DMS79 treated with DMSO at 0.1 percent for 48 hours (cell line): ENCODE measurements at places on chromosomes 16 and 17.
A peak's percentile ranks its signal among the peaks of the same experiment; 100 is the strongest.

DNA sequence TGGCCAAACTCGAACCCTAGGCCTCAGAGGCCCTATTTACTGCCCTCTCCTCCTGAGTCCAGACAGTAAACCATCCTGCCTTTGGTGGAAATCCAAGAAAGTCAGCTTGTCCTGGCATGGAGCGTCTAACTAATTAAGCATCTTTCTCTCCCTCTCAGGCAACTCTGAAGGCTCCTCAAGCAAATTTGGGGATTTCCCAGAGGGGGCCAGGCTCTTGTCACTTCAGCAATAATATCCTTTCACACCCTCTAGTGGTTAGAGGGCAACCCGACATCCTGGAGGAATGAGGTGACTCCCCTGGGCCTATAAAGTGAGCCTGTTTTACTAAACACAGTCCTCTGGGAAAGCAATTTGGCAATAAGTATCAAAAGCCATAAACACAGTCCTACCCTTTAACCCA, 60.4 kb downstream of the NOG start:
- no peak for DNase-seq

GRCh38 chr16:12902511-12903372, 1.3 kb downstream of the SHISA9 start:
- peak; percentile 39 for DNase-seq

- DNase-seq = no peak
These were observed 479.3 kb downstream of the KCNJ18 start for GRCh38 chr17:22171631-22172030.

DNA sequence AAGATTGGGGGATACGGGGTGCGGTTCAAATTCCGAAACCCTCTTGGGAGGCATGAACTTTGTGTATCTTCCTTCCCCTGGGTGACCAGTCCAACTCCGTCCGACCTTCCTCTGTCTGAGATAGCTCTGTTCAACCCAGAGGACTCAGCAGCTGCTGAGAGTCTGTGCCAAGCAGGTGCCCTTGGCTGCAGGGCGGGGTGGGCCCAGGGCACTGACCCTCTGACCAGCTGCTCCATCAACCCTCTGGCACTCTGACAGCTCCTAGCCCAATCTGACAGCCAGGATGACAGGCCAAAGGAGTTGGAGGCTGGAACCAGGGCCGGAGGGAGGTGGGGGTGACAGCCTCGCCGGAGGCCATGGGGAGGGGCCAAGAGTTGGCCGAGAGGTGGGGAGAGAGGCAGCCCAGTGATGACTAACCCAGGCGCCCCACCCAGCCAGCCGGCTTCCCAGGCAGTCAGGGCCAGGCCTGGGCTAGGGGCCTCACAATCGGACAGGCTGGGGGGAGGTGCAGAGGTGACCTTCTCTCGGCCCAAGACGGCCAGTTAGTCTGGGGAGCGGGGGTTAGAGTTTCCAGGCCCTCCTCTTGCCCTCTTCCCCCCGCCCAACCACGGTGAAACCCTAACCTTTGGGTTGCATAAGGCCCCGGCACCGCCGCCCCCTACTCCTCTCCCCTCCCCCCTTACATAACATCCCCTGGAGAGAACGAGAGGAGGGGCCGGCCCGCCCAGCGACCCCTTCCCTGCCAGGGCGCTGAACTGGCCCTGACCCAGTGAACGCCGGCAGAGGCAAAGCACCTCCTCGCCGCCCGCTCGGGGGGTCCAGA, 5.0 kb upstream of the TLCD2 start:
- no peak for DNase-seq
